ENCODE measurements at places on chromosomes 11 and 22.
A peak's percentile ranks its signal among the peaks of the same experiment; 100 is the strongest.

DNA sequence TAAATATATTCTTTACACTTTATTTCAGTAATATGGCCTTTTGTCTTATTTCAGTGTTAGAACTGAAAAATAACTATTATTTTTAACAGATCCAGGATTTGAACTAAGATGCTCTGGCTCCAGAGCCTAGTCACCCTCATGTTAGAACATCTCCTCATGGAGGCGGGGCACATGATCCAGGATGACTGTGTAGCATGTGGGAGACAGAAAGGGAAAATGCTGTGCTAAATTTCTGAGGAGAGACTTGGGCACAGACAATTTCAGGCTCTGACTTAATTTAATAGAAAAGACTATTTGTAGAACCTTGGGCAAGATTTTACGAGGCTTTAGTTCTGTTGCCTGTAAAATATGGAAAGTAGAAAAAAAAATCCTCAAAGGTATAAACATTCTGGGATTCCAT lies 24.1 kb downstream of the CTSC start:
- DNase-seq = no peak

DNA sequence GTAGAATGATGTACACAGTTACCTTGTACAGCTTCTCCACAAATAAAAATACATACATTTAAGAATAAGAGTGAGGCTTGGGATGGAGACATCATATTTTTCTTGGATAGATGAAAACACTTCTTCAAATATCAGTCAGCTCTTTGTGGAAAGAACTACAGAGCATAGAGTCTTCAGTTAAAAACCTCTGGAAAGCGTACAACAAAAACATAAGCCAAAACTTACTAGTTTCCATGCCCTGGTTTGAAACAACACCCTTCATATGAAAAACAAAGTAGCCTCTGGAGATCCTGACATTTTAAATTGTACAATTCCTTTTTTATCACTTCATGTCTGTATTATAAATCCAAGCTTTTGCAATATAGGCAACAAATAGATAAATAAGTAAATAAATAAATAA lies 7.0 kb upstream of the CEP126 start:
- no peak for DNase-seq

DNA sequence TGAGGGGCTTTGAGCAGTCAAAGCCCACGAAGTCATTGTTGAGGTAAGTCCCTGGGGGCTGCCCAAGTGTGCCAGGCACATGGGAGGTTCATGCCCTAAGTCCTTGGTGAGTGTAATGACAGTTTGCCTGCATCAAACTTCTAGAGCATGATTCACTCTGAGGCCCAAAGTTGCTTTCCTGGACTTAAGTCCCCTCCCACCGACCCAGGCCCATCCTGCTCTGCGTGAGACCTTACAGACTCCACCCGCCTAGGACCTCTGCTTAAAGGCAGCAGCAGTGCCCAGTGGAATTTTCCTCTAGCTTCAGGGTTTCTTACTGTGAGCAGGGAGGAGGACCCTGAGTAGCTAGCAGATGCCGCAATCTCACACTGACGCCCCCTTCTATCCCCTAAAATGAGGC lies 5.7 kb upstream of the PVALB start:
- DNase-seq = no peak

DNA sequence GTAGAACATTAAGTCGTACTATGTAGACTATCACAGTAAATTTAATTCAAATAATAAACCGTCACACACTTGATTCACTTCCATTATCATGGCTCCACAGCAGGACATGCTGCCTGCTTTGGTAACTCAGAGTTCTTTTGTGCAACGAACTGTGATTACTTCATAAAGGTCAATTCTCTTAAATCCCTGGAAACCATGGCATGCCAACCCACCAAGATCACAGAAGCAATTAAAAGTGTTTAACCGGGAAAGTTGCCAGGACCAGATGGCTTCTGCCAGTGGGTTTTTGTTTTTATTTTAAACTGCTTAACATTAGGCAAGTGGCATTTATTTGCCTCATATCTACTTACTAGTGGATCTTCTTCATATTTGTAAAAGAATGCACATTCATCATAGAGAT lies 1162.1 kb downstream of the DLG2 start:
- no peak for DNase-seq

DNA sequence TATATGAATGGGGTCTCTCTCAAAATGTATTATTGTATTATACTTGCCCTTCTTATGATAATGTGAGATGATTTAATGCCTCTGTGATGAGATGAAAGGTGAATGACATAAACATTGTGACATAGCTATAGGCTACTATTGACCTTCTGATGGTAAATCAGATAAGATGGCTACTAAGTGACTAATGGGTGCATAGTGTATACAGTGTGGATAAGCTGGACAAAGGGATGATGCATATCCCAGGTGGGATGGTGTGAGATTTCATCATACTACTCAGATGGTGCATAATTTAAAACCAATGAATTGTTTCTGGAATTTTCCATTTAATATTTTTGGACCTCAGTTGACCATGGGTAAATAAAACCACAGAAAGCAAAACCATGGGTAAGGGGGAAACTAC lies 243.5 kb downstream of the SBF2 start:
- no peak for DNase-seq

DNA sequence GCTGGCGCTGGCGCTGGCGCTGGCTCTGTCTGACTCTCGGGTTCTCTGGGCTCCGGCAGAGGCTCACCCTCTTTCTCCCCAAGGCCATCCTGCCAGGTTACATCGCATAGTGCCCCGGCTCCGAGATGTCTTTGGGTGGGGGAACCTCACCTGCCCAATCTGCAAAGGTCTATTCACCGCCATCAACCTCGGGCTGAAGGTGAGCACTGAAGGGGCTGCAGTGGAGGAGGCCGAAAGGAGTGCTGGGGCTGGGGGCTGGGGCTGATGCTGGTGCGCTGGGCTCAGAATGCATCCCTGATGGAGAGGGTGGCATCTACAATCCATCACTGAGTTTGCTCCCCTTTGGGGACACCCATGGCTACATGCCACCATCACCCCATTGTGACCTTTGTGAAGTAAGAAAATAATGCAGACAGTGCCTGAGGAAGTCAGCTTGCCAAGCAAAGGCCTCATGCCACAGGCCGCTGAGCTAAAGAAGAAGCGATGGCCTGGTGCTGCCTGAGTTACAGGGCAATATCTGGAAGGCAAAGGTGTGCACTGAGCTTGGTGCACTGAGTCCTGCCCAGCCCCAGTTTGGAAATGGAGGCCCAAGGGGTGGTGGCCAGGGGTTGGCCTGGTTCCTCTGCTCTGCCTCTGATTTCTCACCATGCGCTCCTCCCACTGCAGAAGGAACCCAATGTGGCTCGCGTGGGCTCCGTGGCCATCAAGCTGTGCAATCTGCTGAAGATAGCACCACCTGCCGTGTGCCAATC lies 620 bp downstream of the SMPD1 start:
- DNase-seq = no peak

DNA sequence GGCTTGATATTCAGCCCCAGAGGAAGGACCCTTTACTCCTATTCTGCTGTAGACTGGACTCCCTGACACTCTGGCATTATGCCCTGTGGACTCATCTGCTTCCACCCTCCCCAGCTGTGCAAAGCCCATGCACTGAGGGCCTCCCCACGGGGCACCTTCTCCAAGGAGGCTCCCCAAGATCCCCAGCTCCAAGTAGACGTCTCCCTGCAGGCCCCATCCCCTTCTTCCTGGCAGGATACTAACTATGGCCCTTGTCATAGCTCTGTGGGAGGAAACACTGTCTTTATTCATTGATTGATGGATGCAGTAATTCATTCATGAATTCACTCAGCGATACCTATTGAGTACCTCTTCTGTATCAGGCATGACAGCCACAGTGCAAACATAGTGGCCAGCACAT lies 15.3 kb upstream of the APOL6 start:
- DNase-seq = no peak

DNA sequence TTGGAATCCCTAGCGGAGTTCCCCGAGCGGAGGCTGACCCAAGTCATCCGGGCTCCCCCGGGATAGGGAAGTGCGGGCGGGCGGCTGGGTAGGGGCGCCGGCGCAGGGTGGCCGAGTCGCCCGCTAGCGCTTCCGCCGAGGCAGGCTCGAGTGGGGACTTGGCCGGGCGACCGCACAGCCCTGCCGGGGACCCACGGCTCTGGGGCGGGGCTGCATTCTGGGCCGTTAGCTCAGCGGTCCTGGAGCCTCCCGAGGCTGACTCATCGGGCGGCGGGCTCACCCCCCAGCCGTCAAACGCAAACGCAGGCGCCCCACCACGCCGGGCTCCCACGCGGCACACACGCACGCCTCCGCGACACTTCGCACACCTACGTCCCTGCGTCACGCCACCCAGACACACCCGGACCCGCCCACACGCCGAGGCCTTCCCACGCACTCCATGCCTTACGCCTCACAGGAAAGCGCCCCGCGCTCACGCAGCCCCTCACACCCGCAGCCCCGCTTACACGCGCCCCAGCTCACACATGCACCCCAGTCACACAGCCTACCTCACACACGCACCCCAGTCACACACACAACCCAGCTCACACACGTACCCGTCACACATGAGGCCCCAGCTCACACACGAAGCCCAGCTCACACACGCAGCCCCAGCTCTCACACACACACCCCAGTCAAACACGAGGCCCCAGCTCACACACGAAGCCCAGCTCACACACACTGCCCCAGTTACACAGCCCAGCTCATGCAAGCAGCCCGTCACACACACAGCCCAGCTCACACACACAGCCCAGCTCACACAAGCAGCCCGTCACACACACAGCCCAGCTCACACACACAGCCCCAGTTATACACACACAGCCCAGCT lies 1.2 kb downstream of the PHLDB1 start:
- DNase-seq = peak; percentile 86

- no peak for DNase-seq
Measured at GRCh38 chr11:92396133-92396532, 171.5 kb downstream of the FAT3 start.

- no peak for DNase-seq
Measured at GRCh38 chr22:33569018-33569417, 351.3 kb downstream of the LARGE1 start.

DNA sequence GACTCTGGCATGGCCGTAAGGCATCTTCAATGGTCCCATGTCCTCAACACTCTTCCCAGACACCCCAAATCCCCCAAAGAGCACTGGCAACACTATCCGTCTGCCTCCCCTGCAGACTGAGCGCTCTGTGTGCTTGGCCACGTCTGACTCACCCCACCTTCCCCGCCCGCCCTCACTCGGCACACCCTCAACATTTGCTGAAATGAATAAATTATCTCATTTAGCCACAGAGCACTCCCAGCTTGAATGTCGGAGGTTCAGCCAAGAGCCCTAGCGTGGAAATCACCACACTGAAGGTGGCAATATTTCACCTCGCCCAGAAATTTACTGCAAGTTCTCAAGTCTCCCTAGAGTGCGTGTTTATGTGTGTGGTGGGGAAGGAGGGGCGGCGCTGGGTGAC lies 46.6 kb upstream of the TCF20 start:
- peak; percentile 43 for DNase-seq

- no peak for DNase-seq
Measured at GRCh38 chr11:112012874-112013273, 12.3 kb upstream of the DLAT start.

DNA sequence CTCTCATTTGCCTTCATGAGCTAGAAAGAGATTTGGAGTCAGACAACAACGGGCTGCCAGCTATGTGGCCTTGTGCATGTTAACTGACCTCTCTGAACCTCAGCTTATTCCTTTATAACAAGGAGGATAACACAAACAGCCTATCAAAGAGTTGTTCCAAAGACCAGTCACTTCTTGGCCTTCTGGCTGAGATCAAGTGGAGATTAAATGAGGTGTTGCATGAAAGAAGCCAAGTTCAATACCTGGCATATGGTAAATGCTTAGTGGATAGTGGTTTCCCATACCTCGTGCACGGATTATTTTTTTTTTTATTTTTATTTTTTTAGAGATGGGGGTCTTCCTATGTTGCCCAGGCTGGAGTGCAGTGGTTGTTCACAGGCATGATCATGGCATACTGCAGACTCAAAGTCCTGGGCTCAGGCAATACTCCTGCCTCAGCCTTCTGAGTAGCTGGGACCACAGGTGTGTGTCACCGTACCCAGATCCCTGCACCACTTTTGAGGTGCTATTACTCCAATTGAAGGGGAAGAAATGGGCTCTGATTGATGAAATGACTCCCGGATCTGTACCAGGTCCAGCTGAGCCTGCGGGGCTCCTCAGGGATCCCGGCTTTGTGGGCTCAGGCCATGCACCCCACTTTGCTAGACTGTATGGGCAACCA lies 4.9 kb downstream of the LGALS1 start:
- no peak for DNase-seq

- no peak for DNase-seq
Measured at GRCh38 chr22:44898236-44898635, 111.6 kb downstream of the PHF21B start.

GRCh38 chr11:19275496-19275895 lies 34.8 kb upstream of the E2F8 start:
- DNase-seq = no peak

- no peak for DNase-seq
Measured at GRCh38 chr11:68982134-68982533, 1.3 kb upstream of the MRGPRD start.

DNA sequence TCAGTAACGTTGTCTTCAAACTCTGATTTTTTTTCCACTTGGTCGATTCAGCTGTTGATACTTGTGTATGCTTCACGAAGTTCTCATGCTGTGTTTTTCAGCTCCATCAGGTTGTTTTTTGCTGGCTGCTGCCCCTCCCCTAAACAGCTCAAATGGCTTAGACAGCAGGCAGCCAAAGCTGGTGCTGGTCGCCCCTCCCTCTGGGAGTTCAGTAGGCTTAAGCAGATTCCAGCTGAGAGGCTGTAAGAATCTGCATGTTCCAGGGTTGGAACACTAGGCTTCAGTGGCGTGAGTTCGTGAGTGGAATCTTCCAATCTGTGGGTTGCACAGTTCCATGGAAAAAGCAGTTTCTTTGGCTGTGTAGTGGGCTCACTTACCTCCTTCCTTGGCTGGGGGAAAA lies 10.3 kb upstream of the FIBIN start:
- no peak for DNase-seq

- no peak for DNase-seq
Measured at GRCh38 chr11:74784234-74784633, 35.6 kb downstream of the RNF169 start.
